Testis (tissue), 5 donors: ENCODE measurements at places on chromosomes 2 and 18.

DNA sequence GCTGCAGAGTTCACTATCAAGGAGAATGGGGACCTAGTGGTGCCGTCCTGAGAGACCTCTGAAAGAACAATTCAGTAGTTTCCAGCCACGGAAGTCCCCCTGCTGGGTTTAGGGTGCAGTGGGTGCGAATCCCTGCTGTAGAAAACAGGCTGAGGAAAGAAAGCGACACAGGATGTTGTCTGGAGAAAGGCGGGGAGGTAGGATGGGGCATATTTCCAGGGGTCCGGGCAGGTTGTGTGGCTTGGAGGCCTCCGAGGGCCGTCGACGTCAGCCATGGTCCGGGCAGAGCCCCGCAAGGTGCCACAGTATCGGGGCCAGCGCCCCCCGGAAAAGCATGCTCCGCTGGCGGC is 807 bp upstream of the CREB1 start:
- peak; percentile 37 for DNase-seq

GRCh38 chr2:120764991-120765677 is 29.5 kb downstream of the GLI2 start:
- no peak for DNase-seq

- DNase-seq, result no peak
These were observed 78.9 kb downstream of the MEMO1 start for GRCh38 chr2:31931916-31932315.

DNA sequence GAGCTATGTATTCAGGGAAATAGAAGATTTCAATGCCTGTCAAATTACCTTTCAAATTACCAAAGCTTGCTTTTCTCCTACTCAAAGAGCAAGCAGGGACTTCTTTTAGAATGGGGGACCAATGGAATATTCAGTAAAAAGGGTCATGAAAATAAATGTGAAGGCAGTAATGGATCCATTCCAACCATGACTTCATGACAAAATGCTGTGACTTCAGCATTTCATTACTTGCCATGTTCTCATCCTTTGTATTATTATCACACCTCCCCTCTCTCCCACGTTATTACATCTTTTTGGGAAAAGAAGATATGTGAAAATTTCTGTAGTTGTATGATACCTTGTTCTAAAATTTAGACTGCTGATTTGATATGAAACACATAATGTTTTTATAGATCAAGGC is 864.0 kb upstream of the FSHR start:
- DNase-seq, result no peak

DNA sequence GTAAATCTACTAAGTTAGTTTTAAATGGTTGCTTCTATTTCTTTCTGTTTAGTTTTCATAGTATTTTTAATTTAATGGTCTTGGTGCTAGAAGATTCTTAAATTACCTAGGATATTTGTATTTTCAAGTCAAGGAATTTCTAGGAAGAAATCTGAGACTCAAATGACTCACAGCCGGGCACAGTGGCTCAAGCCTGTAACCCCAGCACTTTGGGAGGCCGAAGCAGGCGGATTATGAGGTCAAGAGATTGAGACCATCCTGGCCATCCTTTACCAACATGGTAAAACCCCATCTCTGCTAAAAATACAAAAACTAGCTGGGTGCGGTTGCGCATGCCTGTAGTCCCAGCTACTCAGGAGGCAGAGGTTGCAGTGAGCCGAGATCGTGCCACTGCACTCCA is 95.5 kb downstream of the C2orf74 start:
- no peak for DNase-seq

- no peak for DNase-seq
These were observed 79.1 kb upstream of the UBE2E3 start for GRCh38 chr2:180901331-180901730.

DNA sequence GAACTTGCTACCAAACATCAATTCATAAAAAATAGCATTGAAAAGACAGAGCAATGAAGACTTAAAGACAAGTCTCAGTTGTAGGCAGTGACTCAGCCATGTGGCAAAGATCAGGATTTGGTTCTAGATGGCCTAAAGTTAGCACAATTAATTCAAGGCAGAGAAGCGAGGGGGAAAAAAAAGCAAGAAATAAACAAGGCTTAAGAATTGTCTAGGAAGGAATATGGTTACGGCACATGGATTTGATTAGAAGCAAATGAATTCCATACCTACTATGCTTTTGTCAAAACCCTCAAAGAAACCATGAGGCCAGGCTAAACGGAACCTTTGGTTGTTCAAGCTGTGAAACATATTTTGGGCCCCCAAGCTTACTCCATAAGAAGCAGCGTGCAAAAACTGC is 362.2 kb upstream of the KCNH7 start:
- DNase-seq, result no peak

DNA sequence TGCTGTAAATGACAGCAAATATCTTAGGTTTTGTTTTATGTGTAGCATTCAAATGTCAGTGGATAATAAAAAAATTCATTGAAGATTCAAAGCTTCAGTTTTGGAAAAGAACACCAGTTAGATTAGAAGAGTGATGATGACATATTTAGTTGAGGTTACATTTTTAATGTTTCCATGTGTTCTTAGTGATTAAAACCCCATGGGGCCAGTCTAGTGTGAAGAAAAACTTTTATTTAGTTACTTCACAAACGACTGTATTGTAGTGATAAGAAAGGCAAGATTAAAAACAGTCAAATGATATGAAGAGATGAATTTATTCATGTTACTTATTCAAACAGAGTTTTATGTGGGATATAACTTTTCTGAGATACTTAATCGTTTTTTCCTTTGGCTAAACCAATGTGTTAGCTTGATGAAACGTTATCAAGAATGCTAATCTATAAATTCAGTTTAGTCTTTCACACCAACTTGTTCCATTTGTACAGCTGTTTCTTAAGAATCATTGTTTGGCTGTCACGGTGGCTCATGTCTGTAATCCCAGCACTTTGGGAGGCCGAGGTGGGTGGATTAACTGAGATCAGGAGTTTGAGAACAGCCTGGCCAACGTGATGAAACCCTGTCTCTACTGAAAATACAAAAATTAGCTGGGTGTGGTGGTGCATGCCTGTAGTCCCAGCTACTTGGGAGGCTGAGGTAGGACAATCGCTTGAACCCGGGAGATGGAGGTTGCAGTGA is 11.6 kb downstream of the BMPR2 start:
- no peak for DNase-seq

DNA sequence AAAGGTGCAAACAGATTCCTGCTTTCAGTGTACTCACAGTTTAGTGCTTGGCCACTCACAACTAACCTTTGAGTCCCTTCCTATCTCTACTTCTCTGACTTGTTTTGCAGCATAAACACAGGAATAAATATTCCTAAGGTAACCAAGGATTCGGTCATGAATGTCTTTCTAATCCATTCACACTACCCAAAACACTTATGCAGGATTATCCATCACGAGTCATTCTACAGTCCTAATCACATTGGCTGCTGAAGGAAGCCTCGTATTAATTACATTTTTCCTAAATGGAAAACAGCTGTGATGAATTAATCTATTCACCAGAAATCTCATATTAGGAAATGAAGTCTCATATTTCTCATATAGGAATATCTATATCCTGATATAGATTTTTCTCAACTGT is 16.3 kb downstream of the RDH14 start:
- DNase-seq, result no peak

DNA sequence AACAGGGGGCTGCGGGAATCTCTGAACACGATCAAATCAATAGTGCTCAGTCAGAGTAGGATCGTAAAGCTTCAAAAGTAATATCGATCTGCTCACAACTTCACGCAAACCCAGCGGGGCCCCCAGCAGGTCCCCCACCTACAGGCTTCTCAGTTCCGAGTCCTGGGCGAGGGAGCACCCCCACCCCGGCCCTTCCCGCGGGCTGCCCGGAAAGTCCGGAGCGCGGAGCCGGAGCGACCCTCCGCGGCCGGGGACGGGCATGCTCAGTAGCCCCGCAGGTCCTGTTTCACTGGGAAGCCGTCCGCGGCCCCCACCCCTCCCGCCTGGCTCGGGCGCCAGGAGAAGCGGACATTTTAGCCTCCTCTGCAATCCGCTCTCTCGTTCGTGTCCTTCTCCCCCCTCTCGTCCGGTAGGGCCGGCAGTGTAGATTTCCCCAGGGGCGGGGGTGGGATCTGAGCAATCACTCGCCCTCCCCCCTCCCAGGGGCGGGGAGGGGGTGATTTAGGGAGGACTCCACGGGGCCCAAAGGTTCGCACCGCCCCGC is 3.3 kb upstream of the SPRED2 start:
- DNase-seq, result peak; percentile 89

GRCh38 chr18:24462838-24463775 is 2.7 kb downstream of the HRH4 start:
- DNase-seq, result no peak

DNA sequence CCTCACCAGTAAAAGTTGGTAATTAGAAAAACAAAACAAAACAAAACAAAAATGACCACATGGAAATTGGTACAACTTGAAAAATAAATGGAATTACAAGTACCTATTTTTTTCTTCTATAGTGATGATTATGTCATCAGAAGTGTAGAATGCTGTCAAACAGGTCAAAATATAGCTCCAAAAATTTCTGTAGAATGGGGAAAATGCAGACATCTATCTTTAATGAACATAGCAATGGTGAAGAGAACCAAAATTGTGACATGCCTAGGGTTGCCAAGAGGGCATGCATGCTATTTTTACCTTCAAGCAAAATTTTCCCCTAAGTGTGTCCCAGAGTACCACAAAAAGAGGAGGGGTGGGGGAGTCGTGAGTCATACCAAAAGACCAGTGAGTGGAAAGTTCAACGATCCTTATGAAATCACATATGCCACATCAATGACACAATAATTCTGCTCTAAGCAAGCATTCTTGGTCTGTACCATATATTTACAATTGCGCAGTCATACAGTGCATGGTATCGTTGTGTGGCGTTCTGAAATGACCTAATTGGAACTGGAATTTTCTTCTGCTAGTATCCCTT is 1436.4 kb downstream of the SUCLG1 start:
- DNase-seq, result no peak

DNA sequence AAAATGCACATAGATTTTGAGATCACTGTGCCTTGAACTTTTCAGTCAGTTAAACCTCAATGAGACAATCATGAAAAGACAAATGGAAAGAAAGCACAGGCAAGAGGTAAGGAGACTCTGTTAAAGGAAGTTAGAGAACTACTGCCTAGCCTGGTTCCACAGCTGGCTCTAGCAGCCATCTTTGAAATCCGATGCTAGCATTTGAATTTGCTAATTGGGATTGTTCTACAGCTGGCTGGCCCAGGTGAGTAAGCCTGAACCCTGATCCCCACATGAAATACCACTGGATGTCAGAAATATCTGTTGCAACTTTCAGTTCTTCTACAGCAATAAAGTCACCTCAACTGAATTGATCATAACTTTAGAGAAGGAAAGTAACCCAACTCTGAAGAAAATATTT is 315.2 kb upstream of the CHAC2 start:
- no peak for DNase-seq

GRCh38 chr2:133489641-133490410 is 78.4 kb downstream of the NCKAP5 start:
- DNase-seq, result peak; percentile 54

DNA sequence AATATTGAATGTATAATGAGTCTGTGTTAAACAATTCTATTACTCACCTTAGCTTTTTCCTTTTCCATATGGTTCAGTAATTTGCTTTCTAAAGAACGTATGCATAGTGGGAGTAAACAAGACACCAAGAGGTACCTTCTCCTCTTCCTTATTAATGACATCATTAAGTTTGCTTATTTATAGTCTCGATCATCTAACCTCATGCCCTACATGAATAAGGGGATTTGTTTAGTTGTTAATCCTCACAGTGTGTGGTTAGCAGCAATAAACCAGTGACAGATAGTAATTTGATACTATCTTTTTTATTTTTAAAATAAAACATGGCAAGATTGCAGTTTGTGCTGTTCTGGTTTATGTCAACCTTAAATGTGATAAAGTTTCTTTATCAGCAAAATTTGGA is 69.7 kb downstream of the COBLL1 start:
- no peak for DNase-seq

- no peak for DNase-seq
These were observed 79.6 kb downstream of the LBH start for GRCh38 chr2:30310955-30311354.

GRCh38 chr2:171956135-171956825 is 34.0 kb downstream of the HAT1 start:
- DNase-seq, result no peak

DNA sequence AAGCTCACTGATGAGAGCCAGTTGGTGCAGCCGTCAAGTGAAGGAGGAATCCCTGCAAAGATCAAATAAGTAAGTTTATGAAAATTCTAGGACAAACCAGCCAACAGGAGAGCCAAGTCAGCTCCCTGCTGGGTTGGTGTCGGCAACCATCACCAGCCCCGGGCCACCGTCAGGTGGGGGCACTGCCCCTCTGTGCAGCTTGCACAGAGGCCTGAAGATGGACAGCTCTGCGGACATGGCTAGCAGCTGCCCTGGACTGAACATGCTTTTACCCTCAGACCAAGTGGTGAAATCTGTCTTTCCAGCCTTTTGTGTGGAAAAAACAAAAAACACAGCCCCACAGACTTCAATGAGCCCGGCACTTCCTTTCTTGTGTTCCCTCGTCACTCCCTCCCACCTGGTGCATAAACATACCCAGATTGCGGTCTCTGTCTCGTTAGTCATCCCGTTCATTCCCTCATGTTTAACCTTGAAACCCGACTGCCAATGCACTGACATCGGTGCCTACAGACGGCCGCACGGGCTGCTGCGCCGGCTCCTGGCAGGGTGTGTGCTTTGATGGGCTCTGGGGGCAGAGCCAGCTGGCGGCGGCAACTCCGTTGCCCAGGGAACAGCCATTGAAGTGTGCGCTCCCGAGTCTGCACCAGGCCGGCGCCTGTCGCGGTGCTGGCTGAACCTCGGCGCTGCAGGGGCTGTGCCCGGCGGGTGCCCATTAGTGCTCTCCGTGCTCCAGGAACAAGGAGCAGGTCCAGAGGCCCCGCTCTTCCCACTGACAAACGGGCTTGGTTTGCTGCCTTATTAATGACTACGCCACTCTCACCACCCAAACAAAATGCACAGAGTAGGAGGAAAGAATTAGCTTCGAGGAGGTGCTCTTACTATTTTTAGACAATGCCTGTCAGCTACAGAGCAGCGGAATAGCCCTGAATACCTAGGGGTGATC is 95.3 kb downstream of the EIPR1 start:
- peak; percentile 54 for DNase-seq
